Fibroblast of mammary gland (primary cell): ENCODE measurements at places on chromosomes 11 and 22.

GRCh38 chr11:100340466-100341319, 346.4 kb upstream of the ARHGAP42 start:
- no peak for DNase-seq

DNA sequence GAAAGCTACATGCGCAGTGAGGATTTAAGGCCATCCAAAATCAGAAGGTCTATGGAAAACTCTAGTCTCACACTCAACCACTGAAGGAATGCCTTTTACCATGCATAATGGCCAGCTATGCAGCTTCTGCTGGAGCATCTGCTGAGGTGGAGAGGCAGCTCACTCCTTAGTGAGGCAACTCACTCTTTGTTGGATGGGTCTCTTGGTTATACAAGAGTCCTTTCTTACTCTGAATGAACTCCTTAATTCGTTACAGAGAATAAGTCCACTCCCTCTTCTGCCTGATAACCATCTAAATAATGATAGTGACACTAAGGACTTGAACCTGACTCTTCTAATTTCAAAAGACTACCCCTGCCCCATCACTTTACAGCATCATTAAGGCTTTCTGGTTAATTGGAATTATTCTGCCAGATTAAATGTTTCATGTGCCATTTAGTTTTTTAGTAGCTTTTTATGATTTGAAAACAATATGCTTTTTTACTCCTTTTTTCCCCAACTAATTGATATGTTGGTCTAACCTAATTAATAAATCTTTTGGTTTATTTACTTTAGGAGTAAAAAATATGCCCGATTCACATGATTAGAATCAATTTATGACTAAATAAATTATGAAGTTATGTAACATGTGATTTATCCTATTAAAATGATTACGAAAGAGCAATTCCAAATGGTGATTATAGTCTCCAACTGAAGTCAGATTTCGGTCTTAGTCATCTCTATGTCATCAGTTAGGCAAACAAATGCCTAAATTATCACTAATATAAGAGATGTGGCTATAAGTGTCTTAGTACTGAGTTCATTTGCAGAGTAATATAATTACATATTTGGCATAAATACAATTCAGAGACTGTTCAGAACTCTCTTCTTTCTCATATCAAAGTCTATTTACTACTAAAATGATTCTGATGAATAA, 286.7 kb upstream of the CCDC90B start:
- peak; percentile 85 for DNase-seq

GRCh38 chr11:74138021-74138420, 32.8 kb downstream of the C2CD3 start:
- DNase-seq: no peak

- DNase-seq: no peak
These were observed 10.7 kb upstream of the ARL14EP start for GRCh38 chr11:30312243-30312642.

DNA sequence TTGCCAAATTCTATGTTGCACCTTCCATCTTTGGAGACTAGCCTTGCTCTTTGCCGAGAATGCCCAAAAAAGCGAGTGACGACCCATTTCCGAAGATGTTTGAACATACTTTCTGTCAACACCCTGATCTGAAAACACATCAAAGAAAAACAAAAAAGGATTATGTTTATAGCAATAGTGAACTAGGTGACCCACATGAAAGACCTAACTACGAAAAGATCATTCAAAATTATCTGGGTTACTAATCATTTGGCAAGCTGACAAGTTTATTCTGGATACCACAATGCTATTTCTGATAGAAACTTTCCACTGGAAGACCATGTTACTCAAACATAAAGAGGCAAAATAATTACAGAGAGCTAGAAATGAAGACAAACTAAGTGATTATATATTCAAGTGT, 27.0 kb downstream of the KCNJ1 start:
- no peak for DNase-seq

- no peak for DNase-seq
These were observed 64.5 kb downstream of the DDX10 start for GRCh38 chr11:108729227-108729871.

DNA sequence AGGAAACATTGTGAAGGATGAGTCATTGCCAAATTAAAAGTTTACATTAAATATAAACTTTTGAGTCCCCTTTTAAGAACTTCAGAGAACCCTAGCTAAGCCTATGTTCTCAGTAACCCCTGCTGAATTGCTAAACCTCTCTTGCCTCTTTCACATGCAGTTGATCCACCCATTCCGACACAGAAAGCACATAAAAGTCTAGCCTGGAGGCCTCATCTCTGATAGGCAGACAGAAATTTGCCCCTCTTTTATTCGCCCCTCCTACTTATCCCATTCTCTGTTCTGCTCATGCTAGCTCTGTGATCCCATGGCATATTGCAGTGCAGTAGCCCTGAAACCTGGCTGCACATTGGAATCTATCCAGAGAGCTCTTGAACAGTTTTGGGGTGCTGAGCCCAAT, 58.2 kb upstream of the PDE3B start:
- no peak for DNase-seq

DNA sequence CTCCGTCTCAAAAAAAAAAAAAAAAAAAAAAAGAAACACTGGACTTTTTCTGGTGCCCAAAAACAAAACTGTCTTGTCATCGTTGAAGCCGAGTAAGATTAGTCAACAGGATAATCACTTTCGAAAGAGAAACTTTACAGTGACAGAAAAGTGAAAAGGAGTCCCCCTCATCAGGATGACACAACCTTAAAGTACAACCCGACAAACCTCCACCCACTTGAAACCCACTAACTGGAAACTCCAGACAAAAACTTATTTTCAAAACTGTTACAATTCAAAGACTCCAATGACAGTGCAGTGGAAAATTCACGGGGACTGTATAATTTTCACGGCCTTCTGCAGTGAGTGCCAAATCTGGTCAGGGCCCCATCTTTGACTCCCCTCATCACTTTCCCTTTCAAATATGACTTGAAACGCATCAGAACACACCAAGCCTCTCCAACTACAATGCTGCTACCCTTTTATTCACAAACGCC, 1.3 kb downstream of the DENND5A start:
- DNase-seq: peak; percentile 50

DNA sequence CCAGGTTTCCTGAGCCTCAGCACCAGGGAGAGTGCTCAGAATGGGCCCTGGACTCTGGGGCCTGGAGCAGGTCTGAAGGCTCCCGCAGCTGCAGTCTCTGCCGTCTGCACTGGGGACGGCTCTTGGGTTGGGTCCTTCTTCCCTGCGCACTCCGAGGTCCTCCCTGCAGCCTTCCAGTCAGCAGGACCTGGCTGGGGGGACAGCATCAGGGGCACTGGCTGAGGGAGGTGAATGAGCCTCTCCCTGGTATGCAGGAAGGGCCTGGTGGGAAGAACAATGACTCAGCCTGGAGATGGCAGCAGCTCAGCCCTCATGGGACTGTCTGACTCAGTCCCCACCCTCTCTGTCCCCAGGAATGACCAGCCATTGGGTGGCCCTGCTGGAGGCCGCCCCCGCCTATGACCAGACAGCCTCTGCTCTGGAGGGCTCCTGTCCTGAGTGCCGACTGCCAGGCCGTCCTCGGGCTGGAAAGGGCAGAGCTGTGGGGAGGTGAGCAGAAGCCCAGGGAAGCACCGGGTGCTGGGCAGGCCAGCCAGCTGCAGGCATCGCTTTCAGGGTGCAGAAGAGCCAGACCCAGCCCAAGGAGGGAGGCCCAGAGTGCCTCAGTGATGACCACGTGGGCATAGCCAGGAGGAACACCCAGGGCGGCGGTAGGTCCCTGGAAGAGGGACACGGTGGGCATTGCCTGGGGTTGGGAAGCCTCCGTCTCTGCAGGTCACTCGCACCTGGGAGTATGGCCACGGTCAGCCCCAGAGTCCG, 455.0 kb downstream of the BRD1 start:
- DNase-seq: no peak

DNA sequence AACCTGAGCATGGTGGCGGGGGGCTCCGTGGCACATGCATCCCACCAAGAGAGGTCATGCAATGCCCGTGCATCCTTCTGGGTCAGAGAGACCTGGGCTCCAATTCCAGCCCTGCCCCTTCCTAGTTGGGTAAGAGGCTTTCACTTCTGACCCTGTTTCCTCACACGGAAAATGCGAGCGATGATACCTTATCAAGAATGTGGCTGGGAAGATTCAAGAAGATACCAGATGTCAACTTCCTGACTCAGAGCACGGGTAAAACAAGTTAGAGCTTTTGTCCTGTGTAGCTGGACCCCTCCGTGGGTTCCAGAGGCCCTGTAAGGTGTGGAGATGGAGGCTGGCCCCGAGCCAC, 8.7 kb upstream of the DGKZ start:
- DNase-seq: peak; percentile 23

DNA sequence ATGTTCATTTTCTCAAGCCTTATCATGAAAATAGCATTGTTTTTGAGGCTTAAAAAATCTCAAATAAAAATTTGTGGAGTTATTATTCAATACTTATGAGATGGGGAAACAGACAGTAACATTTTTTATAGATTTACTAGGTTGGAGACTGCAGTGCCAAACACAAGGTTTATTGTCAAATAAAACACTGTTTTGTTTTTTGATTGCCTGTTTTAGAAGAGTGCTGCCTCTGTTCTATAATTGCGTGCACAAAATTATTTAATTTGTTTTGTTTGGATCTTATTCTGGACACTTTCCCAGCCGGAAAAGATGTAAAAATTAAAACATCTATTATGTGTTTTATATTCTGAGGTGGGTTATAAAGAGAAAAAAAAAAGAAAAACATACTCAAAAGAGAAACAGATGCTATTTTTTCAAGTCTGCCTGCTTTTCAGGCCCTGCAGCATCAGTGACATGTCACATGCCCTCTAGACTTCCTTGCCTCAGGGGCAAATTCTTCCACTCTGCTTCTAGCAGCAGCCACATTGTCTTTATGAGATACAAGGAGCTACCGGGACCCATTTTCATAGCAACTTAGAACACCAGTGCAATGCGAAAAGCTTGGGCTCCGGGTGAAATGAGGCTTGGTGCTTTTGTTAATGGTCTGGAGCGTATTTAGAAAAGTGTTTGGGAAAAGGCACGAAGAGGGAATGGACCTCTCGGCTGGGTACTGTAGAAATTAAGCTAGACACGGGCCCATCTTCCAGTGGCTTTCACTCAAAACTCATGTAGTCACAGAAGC, 77.5 kb downstream of the EFCAB6 start:
- no peak for DNase-seq

DNA sequence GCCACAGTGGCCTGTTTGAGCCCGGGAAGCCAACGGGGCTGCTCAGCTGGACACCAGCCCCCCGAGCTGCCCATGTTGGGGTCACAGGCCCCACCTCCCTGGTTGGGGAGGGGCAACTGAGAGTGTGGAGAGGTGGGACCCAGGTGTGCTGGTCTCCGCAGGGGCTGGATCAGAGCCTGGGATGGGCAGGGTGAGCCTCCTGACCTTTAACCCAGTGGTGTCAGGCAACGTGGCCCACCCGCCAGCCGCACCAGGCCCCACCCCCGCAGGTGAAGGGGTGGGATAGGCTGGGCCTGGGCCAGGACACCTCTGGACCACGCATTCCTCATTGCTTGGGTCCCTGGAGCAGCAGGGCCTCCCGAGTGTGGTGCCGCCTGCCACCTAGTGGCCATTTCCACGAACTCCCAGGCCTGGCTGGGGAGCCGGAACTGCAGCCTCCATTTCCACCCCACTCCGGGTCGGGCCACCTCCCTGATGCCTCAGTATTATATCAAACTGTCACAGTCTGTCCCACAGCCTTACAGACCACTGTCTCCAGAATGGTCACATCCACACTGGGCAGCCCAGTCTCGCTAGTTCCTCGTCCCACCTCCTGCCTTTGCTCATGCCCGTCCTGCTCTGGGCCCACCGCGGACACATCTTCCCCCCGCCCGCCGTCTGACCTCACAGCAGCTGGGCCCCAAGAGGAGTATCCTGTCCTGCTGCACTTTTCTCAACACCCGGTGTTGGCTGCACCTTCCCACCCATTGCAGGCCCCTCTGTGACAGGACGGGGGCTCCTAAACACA, 13.3 kb upstream of the PPP6R3 start:
- peak; percentile 66 for DNase-seq

- no peak for DNase-seq
These were observed 90.8 kb upstream of the KCNQ1OT1 start for GRCh38 chr11:2790568-2790921.

DNA sequence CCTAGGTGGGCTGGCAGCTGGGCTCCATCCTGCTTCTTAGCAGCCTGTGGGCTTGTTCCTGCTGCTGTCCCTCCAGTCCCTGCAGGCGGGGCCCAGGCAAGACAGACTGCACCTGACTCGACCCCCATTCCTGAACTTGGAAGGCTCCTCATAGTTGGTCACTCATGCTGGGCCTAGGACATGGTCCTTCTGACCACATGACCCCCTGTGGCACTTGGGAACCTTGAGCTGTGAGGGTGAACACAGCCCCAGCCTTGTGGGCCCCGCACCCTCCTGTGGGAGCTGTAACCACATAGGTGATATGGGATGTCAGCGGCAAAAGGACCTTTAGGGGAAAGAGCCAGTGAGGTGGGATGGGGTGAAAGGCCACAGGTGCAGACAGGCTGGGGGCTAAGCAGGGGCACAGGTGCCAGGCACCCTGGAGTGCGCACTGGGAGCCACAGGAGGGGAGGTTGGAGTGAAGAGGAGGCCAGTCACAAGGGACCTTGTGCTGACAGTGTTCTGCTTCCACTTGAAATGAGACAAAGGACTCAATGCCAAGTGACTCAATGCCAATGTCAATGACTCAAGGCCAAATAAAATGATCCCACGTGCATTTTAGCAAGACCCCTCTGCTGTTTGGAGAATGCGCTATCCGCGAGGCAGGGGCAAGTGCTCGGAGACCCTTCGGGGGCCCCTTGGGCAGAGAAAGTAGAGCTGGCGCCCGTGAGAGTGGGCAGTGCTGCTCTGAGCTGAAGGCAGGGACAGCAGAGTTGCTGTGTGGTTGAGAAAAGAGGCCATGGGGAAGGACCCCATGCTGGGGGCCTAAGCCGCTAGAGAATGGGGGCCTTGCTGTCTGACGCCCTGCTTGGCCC, 90.7 kb downstream of the MORC2 start:
- DNase-seq: peak; percentile 12

- no peak for DNase-seq
These were observed 22.9 kb downstream of the ASCL2 start for GRCh38 chr11:2247496-2247895.

GRCh38 chr11:118033443-118033842, 43.4 kb upstream of the TMPRSS4 start:
- DNase-seq: no peak

- DNase-seq: no peak
These were observed 40.4 kb downstream of the GAB4 start for GRCh38 chr22:16967453-16968217.

DNA sequence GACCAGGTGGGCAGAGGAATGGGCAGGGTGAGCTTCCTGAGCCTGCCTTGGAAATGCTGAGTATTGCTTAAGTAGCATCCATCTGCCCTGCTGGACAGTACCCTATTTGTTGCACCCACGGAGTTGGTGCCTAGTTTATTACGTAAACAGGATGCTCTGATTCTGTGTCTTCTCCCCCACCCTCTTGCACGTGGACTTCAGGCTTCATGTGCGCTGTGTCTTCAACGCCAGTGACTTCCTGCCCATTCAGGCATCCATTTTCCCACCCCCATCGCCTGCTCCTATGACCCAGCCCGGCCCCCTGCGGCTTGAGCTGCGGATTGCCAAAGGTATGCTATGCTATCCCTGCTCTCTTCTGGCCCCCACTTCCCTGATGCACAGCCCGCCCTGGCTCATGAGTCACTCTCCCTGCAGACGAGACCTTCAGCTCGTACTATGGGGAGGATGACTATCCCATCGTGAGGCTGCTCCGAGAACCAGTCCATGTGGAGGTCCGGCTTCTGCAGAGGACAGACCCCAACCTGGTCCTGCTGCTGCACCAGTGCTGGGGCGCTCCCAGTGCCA, 5.7 kb downstream of the ZP1 start:
- DNase-seq: peak; percentile 95
